ENCODE measurements at places on chromosomes 13 and 19.
A peak's percentile ranks its signal among the peaks of the same experiment; 100 is the strongest.

DNA sequence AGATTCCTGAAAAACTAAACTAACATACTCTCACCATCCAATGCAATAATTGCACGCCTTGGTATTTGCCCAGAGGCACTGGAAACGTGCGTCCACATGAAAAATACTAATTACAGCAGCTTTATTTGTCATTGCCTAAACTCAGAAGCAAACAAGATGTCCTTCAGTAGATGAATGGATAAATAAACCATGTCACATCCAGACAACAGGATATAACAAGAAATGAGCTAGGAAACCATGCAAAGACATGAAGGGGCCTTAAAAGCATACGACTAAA, 25.0 kb downstream of the ELL start:
- DNase-seq = no peak

DNA sequence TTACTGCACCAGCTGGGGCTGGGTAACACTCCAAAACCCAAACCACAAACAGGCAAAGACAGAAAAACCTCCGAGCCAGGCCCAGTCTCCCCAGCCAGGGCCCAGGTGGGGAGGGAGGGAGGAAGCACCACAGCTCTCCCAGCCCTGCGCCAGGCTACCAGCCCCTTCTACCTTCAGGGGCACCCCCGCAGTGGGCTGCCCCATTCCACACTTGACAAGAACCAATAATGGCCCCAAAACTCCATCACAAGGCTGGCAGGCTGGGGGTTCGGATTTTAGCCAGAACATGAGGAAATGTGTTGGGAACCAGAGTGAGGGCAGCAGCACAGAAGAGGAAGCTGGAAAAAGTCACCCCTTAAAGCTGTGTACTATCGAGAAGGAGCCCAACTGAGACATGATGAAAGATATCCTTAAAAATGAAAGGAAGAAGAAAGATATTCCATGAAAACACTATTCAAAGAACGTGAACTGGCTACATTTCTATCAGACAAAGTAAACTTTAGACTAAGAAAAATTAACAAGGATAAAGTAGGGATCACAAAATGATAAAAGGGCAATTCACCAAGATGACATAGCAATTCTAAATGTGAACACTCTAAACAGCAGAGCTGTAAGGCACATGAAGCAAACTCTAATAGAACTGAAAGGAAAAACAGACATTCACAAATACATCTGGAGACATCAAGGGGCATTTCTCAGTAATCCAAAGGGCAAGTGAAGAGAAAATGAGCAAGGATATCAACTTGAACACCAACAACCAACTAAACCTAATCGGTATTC, 12.9 kb downstream of the TUBGCP3 start:
- DNase-seq = no peak

DNA sequence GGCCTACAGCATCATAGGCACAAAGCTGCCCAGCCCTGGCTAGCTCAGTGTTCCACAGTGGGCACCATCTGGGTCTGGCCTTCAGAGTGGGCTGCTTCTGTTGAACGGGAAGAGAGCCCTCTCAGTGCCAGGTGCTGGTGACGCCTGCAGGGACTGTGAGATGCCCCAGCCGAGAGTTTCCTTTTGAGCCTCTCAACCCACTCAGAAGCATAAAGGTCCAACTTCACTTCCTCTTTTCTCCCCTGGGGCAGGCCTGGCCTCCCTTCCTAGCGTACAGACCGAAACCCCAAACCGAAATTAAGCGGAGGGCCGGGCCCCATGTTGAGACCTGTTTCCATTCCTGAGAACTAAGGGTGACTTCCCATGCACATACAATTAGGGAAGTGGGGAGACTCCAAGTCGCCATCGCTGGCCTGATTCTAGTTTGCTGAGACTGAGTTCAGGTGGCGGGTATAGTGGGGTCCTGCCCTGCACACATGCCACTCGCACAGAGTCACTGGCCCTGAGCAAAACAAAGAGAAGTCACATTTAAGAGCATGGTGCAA, 6.9 kb downstream of the RAB8A start:
- DNase-seq = peak; percentile 19

GRCh38 chr19:49589502-49589905, 1.5 kb upstream of the PRR12 start:
- DNase-seq = peak; percentile 13

DNA sequence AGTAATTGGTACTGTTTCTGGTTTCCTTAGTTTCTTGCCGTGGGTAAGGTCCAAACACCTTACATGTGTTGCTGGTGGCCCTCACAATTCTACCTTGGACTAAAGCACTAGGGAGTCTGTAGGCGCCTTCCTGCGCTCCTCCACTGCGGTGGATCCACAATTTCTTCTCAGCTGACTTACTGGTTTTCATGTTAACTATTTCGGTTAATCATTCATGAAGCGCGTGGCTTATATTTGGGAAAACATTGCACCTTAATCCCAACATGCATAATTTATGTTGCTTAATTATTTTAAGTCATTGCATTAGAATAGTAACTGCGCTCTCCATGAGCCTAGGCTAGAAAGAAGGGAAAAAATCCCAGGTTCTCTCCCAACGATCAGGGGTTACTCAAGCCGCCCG, 37.7 kb downstream of the ARHGEF7 start:
- DNase-seq = no peak

DNA sequence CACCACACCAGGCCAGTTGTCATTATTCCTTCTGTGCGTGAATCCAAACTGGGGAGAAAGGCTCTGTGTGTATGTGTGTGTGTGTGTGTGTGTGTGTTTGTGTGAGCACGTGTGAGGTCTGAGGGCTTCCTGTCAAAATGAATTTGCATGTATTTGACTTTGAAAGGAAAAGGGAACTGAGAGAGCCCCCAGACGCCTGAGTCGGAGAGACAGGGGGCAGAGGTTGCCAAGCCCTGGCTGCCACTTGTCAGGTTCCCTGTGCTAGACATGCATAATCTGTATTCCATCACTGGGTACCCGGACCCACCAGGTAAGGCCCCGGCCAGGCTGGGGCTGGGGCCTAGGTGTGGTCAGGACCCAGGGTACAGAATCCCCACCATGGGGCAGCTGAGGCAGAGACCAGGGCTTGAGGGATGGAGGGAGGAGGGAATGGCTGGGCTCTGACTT, at the start of gene CLEC17A:
Gene CLEC17A, plus strand, starts transcription at position 191 of the 447 bp plus-strand sequence. Its CDS starts 77 bp downstream, at position 268.
- DNase-seq = no peak

GRCh38 chr13:114024603-114025404, 50.9 kb upstream of the C13orf46 start:
- DNase-seq = no peak

- no peak for DNase-seq
Measured at GRCh38 chr13:44840131-44840530, 149.1 kb downstream of the NUFIP1 start.

GRCh38 chr13:23140492-23140891, 40.3 kb upstream of the SGCG start:
- no peak for DNase-seq

DNA sequence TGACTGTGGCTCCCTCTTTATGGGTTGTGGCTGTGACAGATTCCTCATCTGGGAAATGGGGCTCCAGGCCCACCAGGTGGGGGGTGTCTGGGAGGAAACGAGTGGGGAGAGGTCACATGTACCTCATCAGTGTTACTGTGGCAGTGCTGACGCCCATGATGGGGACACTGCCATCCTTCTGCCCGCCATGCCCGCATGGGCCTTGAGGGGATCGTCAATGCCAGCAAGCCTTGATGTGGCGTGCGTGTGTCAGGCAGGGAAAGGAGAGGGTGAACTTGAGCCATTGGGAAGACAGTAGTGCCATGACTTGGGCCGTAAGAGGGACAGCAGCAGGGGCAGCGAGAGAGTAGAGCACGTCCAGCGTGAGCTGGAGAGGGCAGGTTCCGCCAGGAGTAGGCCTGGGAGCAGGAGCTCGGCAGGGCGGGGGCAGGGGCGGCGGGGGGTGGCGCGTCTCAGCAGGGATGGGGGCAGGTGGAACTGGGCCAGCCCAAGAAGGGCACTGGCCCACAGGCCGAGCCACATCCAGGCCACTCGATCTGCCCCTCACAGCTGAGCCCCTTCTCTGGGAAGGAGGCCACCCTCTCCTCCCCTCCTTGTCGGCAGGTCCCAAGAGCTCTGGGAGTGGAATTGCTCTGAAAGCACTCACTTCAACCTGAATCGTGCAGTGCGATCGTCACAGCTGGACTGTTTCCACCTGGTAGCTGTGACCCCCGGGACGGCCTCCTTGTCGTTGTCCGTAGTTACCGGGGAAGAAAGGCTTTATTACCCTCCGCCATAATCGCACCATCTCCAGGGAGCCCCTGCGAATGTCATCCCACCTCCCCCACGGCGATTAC, 9.9 kb downstream of the KLHL26 start:
- no peak for DNase-seq

- DNase-seq = no peak
Measured at GRCh38 chr13:50713523-50714248, 129.8 kb downstream of the DLEU7 start.

DNA sequence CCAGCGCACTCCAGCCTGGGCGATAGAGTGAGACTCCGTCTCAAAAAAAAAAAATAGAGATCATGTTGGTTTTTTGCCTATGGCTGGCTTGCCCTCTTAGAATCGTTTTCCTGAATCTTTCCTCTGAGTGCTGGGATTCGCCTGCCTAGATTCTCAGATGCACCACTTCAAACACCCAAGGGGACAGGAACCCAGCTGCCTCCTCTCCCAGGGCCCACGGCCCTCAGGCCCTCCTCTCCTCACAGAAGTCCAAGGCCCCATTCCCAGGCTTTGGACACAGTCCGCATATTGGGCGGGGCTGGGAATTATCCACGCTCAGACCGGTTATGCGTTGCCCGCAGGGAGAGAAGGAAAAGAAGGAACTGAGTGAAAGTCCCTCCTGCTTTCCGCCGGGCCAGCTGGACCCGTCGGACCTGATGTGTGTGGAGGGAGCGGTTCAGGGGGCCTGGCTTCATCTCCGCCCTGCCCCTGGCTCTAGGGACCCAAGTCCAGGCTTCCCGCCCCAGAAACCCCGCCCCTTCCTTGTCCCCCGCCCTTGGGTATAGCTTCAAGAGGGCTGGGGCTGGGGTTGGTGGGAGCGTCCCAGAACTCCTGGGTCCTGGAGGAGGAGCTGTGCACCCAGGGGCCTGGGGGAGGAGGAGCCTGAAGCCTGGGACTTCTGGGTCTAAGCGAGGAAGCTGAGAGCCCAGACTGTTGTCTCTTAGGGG, 5.8 kb downstream of the PPFIA3 start:
- no peak for DNase-seq

DNA sequence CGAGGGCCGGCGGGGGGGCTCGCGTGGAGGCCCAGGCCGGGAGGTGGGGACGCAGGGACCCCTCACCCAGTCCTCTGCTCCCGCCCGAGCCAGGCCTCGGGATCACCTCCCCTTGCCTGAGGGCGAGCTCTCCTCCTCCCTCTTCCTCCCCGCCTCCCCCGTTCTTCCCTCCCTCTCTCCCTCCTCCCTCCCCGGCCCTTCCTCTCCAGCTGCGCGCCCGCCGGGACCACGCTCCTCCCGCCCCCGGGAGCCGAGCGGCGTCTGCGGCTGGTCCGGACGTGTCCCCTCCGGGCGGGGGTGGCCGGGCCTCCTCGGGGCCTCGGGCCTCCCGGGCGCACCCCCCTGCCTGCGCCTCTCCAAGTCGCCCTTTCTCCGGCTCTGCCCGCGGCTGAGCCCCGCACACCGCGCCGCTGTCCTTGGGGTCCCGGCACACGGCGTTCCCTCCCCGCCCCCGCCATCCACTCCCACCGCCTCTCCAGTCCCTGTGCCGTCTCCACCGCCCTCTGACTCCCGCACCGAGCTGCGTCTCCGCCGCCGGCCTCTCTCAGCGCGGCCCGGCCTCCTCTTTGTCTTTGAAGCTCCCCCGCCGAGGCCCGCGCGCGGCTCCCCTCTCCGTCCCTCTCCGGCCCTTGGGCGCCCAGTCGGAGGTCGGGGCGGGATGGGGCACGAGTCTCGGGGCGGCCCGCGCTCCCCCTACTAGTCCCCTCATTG, 5.7 kb downstream of the SOX1 start:
- no peak for DNase-seq

DNA sequence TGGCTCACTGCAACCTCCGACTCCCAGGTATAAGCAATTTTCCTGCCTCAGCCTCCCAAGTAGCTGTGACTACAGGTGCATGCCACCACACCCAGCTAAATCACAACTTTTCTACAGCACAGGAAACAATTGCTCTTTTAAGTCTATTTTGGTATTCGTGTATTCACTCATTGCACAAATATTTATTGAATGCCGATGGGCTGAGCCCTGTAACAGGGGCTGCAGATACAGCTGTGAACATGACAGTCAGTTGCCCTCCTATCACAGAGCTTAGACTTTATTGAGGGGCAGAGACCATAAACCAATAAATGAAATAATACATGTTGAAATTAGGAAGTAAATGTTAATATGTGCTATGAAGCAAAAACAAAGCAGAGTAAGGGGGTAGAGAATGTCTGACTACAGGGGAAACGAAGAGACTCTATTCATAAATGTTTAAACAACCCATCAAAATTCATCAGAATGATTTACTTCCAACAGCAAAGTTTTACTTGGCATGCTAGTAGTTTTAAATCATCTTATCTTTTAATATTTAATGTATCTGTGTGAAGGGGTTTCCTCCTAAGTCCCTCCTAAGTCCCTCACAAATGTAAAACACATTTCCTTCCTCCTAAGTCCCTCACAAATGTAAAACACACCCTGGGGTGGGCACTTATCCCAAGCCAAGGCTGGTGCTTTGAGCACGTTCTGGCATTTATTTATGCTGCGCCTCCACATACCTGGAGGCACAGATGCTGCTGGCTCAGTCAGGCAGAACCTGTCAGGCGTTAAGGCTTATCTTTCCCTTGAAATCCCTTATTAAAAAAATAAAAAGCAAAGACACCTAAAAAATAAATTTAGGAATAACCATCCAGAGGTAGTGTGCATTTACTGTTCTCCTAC, 140.8 kb downstream of the MIPEP start:
- no peak for DNase-seq

- DNase-seq = no peak
Measured at GRCh38 chr19:17025361-17025760, 1.2 kb downstream of the CPAMD8 start.

GRCh38 chr19:6590827-6591319, at the start of gene CD70:
TSS of gene CD70 (minus strand) at chr19:6591150. CDS start at chr19:6591002, 148 bp downstream.
- no peak for DNase-seq

DNA sequence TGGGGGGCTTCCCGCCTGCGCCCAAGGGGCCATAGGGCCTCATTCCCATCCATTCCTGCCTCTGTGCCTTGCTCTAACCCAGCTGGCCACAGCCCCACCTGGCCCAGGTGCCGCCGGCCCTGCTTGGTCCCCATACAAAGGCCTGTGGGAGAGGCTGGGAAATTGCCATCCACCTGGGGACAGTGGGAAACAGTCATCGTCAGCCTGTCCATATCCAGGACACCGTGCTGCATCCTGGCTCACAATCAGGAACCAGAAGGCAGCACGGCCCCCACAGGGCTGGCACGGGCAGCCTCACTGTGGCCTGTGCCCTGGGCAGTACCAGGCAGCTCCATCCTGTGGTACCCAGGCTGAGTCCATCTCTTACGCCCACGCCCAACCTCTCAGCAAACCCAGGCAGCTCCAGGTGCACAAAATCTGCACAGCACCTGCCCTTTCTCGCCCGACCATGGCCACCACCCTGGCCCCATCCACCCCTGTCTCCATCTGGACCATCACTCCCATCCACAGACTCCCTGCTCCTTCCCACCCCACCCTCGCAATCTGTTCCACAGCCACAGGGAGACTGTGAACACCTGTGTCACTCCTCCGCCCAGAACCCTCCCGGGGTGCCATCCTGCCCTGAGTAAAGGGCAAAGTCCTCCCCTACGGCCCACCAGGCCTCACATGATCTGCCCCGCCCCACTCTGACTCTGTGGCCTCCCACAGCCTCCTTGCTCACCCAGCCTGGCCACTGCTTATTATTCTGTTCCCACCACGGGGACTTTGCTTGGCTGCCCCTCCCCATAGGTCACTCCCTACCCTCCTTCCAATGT, 21.1 kb upstream of the FBXO27 start:
- DNase-seq = no peak

- DNase-seq = no peak
Measured at GRCh38 chr13:38628554-38628953, 58.3 kb upstream of the FREM2 start.

Measured in frontal cortex (tissue), 4 donors.